Caki2 (cell line): ENCODE measurements at places on chromosomes 6 and 20. TPM values are rescaled to one million over a fixed set of nuclear protein-coding genes. Genes with fewer than 3 reads are reported as not detected.
A peak's percentile ranks its signal among the peaks of the same experiment; 100 is the strongest.

The WFDC10B gene
- total RNA-seq = not detected in 2 replicates

The KCNK16 gene
- total RNA-seq = not detected in 2 replicates

The ECT2L gene
- total RNA-seq = not detected in 2 replicates

The CD40 gene
- 24.1 and 29.9 TPM in 2 replicates for total RNA-seq

The WFDC6 gene
- total RNA-seq = not detected in 2 replicates

DNA sequence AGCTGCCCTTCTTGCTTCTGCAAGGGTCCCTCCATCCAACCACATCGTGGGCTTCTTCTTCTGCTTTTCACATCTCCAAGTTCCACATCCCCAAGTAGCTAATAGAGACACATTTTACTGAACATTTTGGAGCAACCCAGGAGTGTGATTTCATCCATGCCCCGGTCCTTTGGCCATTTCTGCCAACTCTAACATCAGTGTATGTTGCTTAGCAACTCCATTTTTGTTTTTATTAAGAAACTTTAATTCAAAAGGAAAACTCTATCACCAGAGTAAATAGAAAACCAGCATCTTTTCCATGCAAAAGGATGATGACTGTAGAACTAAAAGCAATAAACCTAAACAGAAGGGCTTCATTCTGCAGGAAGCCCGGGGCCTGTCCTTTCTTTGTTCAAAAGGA is 32.7 kb upstream of the SULF2 start:
- no peak for DNase-seq

DNA sequence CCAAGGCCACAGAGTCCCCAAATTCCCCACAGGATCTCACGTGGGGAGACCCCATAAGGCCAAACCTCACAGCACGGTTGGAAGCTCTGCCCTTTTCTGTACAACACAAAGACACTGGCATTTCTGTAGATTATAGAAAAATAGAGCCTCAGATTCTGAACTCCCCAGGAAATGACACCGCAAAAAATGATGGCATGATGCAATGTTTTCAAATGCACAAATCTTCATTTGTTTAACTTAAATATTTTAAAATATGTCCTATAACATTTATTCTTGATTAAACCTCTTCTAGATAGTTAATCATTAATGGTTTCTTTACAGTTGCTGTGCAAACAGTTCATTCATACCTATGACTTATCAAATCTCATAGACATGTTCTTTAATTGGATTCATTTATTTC is 33.8 kb downstream of the SIM1 start:
- DNase-seq = no peak

DNA sequence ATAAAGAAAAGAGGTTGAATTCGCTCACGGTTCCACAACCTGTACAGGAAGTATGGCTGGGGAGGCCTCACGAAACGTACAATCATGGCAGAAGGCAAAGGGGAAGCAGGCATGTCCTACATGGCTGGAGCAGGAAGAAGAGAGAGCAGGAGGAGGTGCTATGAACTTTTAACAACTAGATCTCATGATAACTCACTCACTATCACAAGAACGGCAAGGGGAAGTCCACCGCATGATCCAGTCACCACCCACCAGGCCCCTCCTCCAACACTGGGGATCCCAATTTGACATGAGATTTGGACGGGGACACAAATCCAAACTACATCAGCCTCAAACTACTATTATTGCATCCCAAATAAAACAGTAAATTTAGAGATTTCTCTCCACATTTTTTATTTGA is 53.6 kb upstream of the CST7 start:
- DNase-seq = no peak

DNA sequence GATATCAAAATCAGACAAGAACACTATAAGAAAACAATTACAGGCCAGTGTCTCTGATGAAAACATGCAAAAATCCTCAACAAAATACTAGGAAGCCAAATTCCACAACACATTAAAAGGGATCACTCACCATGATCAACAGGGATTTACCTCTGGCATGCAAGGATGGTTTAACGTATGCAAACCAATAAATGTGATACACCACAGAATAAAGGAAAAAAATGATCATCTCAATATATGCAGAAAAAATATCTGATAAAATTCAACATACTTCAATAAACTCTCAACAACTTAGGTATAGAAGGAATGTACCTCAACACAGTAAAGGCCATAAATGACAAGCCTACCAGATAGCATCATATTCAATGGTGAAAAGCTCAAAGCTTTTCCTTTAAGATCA is 66.6 kb downstream of the SHPRH start:
- DNase-seq = no peak

The PRL gene
- total RNA-seq = not detected in 2 replicates

DNA sequence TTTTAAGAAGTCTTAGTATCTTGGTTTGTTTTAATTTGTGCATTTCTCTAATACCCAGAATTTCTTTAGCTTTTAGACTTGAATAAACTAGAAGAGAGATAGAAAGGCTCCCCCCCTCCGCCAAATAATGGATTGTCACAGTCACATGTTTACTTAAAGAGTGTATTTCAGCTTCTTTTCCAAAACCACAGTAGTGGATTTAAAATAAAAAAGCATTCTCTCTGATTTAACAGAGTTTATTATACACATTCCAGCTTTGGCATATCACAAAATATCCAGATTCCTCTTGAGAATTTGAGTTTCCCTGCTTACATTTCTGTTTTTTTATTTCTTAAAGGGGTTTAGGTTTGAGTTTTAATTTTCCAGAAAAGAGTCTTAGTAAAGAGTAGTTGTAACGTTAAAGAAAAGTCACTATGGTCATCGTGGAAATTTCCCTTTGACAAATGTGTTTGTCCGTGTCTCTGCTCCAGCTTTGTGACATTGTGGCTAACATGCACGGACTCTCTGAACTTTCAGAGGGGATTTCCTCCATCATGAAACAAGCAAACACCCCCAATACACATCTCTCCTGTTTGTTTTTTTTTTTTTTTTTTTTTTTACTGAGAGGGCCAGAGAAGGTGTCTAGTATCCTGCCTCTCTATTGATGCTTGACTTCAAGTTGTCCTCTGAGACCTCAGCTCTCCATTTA is 113.5 kb upstream of the SUPT3H start:
- no peak for DNase-seq

The BPIFB1 gene
- not detected in 2 replicates for total RNA-seq

DNA sequence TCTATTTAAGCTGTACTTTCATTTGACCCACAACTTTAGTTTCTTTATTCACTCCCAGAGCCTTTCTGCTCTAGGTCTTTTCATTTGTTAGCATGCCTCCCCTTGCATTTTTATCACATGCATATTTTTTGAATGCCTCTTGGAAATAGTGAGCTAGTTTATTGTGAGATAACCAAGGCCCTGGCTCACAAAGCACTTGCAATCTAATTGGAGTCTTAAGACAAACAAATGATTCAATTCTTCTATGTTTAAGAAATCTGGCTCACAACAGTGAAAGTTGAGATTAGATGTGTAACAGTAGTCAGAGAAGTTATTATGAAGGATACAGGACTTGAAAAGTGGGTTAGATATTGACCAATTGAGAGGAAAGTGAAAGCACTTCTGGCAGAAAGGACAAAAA is 173.4 kb downstream of the MOXD1 start:
- DNase-seq = no peak

The HEY2 gene
- total RNA-seq = 3.2 TPM in 2 replicates

GRCh38 chr6:161745594-161746141 is 471.8 kb upstream of the AGPAT4 start:
- no peak for DNase-seq

- DNase-seq = no peak
These were observed 17.4 kb downstream of the SIM1 start for GRCh38 chr6:100447081-100447899.

- DNase-seq = no peak
These were observed 38.7 kb upstream of the RIPOR2 start for GRCh38 chr6:24974182-24975171.

- DNase-seq = no peak
These were observed 106.7 kb upstream of the NHSL1 start for GRCh38 chr6:138605958-138606357.

The LST1 gene
- total RNA-seq = not detected in 2 replicates

DNA sequence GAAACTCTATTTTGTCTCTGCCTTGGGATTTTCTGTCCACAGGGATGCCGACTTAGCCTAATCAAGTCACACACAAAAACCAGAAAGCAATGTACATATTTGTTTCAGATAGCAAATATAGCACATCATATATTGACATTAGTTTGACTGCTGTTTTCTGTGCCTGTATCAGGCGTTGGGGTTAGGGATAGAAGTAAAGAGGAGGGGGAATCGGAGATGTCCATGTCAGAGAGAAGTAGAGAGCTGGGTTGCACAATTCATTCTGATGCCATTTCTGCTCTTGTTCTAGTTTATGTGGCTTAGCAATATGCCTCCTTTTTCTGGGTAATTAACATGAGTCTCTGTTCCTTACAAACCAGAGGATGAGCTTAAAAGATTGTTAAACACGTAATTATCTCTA is 14.7 kb upstream of the IPCEF1 start:
- DNase-seq = no peak

DNA sequence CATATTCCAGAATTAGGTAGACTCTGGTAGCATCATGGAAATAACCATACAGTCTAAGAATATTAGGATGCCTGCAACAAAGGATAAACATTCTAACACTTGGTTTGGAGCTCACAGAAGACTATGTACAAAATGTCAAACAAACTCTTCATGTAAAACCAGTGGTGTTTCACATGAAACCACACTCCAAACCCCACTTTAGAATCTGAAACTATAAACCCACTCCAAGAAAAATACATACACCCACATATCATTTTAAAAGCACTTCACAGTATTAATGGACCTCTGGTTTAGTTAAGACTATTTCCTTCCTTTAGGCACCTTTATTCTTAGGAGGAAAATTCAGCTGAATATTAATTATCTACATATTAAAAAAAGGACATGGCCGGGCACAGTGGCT is 10.5 kb downstream of the AURKA start:
- no peak for DNase-seq

- DNase-seq = no peak
These were observed 74.6 kb upstream of the LRFN2 start for GRCh38 chr6:40661726-40662125.

- no peak for DNase-seq
These were observed 37.0 kb downstream of the TMEM181 start for GRCh38 chr6:158596861-158597260.

- DNase-seq = no peak
These were observed 36.8 kb upstream of the KLHL31 start for GRCh38 chr6:53702316-53702715.

The DLK2 gene
- 0.07 TPM in 1 of 2 replicates, not detected in the other for total RNA-seq

DNA sequence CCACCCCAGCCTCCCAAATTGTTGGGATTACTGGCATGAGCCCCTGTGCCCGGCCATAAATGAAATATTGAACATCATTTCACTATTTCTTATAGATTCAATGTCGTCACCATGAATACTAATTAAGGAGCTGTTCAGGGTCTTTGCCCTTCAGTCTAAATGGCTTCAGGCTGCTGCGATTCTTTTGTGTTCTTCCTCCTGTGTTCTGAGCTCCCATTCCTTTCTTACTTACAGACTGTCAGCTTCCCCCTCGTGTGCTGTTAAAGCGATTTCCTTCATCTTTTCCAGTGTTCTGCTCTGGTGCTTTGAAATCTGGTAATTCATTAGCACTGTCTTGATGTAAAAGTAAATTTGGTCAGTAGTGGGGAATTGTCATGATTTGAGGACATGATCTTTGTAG is 63.3 kb upstream of the PRDM1 start:
- DNase-seq = no peak

DNA sequence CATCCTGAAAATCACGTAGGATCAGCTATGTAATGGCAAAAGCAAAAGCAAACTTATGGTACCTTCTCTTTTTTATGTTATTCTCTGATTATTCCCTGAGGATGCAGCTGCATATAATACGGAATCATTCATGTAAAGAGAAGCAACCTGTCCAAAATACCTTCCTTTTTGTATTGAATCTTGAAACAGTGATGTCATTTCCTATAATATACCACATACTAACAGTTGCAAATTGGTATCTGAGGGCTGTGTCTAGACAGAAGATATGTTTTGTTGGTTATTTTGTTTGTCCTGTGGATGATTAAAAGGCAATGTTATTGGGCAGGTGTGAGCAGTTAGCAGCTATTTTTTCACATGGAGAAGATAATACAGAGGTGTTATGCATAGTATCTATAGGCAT is 161.4 kb upstream of the AHI1 start:
- DNase-seq = no peak

DNA sequence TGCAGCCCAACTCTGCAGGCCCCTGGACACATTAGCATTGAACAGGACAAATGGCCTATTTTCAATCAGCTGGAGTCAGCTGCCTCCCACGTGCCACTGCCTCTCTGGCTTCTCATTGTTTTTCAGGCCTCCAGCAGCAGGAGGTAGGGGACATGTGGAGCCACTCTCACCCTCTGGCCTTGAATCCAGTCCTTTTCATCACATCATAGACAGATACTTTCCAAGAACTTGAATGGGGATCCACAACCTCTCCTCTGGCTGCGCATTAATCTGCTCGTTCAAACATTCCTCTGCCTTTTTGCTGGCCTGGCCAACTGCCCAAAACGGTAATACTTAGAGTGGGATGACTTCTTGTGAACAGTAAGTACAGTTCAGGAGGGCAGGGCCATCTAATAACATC is 592.3 kb downstream of the PKHD1 start:
- DNase-seq = no peak

GRCh38 chr6:35552285-35552917 is 39.7 kb upstream of the TULP1 start:
- no peak for DNase-seq

DNA sequence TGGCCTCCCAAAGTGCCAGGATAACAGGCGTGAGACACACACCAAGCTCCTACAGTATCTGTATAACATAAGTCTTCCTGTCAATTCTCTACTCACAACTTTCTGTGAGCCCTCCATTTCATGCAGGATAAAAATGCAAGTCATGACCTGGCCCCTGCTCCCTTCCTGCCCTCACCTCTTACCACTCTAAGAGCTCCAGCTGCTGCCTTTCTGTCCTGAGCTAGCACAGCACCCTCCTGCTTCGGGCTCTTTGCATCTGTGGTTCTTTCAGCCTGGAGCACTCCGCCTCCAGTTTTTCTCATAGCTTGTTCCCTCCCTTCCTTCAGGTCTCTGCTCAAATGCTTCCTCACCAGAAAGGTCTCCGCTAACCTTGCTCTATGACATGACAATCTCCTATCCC is 23.7 kb upstream of the TRPC4AP start:
- DNase-seq = no peak

- no peak for DNase-seq
These were observed 13.8 kb downstream of the PCIF1 start for GRCh38 chr20:45948261-45948733.

- DNase-seq = peak; percentile 95
These were observed 70.3 kb downstream of the SCAND1 start for GRCh38 chr20:35883778-35884540.

The HLA-G gene
- not detected in 2 replicates for total RNA-seq

- DNase-seq = no peak
These were observed 537.4 kb downstream of the BCKDHB start for GRCh38 chr6:80643881-80644280.

- DNase-seq = no peak
These were observed 33.2 kb upstream of the PNISR start for GRCh38 chr6:99458319-99458718.

- DNase-seq = no peak
These were observed 161.7 kb downstream of the SYCP2 start for GRCh38 chr20:59771506-59772372.

GRCh38 chr6:36241728-36242127 is 28.1 kb upstream of the PNPLA1 start:
- no peak for DNase-seq

The TNFAIP3 gene
- 6.1 and 19.2 TPM in 2 replicates for total RNA-seq

The GJA10 gene
- not detected in 2 replicates for total RNA-seq

The TMEM14C gene
- 225 and 237 TPM in 2 replicates for total RNA-seq

The HAO1 gene
- not detected in 2 replicates for total RNA-seq

GRCh38 chr20:45902199-45902701 is 9.7 kb downstream of the PLTP start:
- no peak for DNase-seq

- no peak for DNase-seq
These were observed 227.0 kb downstream of the SYNDIG1 start for GRCh38 chr20:24696396-24696795.

The IRF4 gene
- total RNA-seq = not detected in 2 replicates
